Cortex of kidney (tissue), 1 donor: ENCODE measurements at places on chromosomes 13 and 19.

DNA sequence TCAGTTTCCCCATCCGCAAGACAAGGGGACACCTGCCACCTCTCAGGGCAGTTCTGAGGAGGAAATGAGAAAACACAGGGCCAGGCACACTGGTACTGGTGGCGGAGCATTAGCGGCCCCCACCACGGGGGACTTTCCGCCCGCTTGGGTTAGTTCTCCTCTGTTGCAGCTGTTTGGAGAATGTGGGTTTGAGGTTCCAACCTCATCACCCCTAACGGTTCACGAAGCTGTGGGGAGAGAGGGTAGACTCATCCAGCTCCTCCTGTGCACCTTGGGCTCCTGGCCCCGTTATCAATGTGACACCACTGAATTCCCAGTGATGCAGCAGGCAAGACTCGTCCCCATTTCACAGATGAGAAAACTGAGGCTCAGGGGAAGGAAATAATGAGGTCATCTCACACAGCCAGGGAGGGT lies 10.3 kb downstream of the PTPRS start:
- no peak for DNase-seq

- no peak for DNase-seq
Observed at GRCh38 chr13:36789061-36789460, 30.0 kb upstream of the RFXAP start.

- no peak for DNase-seq
Observed at GRCh38 chr19:13539332-13539731, 33.1 kb upstream of the CACNA1A start.

GRCh38 chr13:61123538-61124289 lies 291.9 kb downstream of the PCDH20 start:
- DNase-seq: no peak

DNA sequence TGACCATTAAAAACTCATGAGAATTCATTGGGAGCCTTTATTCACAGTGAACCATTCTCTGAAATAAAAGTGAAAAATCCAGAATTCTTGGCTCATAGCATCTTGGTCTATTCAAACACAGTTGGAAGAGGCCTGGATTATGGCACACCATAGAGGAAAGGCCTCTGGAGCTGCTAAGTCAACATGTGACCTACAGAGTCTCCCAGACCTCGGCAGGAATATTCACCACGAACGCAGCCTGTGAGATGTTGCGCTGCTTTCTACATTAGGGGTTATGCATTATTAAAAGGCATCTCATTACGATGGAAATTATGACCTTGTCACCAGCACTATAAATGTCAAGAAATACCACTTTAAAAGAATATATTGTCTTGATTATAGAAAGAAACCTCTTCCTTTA lies 132.6 kb downstream of the EFNB2 start:
- DNase-seq: no peak
